ENCODE measurements at places on chromosomes 7 and 10.

DNA sequence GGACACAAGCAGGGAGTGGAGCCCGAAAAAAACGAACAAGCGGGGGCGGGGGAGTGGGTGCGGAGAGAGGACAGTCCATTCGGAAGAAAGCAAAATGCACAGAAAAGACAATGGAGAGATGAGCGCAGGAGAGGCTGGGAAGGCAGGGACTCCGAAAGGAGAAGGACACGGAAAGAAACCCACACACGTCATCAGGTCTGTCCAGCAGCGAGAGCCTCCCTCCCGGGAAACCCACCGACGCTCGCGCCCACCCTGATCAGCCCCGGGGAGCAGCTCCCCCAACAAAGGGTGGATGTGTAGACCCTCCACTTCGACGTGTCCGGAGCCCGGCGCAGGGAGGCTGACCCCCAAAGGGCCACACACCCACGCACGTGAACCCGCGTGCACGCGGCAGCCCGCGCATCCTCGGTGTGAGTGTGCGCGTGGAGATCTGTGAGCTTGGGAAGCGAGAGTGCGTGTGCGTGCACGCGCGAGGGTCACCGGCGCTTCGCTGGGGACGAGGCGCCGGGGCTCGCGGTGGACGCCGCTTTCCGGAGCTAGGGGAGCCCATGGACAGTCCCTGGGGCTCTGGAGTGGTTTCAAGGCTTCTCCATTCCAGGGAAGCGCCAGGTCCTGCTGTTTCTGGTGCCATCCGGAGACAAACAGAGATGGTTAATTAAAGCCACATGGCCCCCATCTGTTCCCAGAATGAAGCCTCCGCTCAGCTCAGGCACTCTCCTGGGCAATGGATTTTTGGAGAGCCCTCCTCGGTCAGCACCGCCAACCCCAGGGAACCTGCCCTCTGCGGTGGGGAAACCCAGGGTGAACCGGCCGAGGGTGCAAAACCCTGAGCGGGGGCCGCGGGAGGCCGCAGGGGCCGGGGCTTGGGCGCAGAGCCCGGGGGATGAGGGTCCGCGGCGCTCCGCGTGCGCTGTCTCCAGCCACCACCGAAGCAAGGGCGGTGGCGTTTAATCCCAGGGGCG is 916 bp downstream of the LAMB1 start:
- DNase-seq: no peak

GRCh38 chr10:23754179-23754578 is 315.3 kb downstream of the OTUD1 start:
- DNase-seq: no peak

- DNase-seq: no peak
Observed at GRCh38 chr7:131330299-131330698, 2.6 kb downstream of the MKLN1 start.

- no peak for DNase-seq
Observed at GRCh38 chr7:55594870-55595269, 22.6 kb upstream of the VOPP1 start.

DNA sequence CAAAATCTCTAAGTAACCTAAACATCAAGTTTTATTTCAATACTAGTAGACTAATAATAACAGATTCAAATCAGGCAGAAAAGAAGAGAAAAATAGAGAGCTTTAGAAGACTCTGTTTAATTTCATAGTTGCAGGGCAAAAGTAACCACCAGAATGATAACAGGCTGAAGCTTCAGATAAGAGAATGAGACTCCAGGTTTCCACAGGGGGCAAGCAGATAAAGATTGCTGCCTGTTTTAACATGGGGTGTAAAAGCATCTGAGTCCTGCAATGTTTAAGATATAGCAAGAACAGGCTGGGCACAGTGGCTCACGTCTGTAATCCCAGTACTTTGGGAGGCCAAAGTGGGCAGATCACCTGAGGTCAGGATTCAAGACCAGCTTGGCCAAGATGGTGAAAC is 11.0 kb downstream of the CROT start:
- DNase-seq: no peak

DNA sequence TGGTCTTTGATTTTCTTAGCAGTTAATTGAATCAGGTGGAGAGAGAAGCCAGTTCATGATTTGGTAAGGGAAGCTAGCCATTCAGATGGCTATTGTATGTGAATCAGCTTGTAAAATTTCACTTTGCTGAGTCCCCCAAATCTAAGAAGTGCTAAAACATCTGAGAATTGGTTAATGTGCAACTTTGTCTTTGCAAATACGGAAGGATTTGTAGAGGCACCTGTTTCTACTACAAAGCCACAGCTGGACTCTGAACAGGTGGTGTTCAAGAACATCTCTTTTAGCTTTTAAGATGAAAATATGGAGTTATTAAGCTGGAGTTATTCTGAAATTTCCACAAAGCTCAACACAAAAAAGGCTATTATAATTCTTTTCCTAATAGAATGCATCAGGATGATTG is 132.6 kb downstream of the VPS50 start:
- no peak for DNase-seq

- no peak for DNase-seq
Observed at GRCh38 chr10:112275512-112276245, 7.5 kb upstream of the TECTB start.

DNA sequence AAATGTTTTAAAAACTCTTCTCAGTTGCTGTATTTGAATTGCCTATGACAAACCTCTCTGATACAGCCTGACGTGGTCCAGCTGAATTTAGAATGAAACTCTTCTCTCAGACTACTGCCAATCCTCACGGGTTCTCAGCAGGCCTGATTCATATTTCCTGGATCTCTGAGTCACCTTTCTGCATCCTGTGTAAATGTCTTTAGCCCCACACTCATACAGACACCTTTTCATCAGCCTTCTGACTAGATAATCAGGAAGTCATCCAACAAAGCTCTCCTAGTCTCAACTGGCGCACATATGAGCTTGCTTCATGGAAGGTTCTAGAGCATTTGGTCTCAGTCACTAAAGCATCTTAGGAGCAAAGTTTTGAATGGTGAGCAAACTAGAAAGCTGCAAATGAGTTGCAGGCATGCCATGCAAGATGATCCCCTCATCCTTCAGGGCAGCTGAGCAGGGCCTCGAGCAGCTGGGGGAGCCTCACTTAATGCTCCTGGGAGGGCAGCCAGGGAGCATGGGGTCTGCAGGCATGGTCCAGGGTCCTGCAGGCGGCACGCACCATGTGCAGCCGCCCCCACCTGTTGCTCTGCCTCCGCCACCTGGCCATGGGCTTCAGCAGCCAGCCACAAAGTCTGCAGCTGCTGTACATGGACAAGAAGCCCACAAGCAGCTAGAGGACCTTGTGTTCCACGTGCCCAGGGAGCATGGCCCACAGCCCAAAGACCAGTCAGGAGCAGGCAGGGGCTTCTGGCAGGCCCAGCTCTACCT is 182.8 kb downstream of the ARHGAP12 start:
- no peak for DNase-seq

DNA sequence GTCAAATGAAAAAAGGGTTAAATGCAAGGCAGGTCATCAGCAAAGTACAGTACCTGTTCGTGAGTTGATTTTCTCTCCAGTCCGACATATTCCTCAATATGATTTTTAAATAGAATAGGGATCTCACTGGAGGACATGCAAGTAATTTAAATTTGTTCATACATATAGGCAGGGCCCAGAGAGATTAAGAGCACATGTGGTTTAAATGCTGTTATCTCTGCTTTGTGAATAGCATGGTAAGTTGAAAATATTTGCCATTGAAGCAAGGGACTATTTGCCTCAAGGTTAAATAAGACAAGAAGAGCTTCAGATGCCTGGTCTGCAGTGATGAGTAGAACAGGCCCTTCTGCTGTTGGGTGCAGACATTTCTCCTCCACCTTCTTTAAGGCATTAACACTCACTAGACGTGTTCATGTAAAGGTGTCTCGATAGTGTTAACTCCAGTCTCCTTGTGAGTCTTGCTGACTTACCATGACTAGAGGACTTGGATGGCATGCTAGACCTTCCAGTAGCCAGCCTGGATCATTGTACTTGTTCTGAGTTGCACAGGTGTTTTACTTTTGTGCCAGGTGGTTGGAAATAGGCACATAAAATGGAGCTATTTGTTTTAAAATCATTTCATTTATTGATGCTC is 15.6 kb upstream of the AKR1C3 start:
- DNase-seq: no peak

DNA sequence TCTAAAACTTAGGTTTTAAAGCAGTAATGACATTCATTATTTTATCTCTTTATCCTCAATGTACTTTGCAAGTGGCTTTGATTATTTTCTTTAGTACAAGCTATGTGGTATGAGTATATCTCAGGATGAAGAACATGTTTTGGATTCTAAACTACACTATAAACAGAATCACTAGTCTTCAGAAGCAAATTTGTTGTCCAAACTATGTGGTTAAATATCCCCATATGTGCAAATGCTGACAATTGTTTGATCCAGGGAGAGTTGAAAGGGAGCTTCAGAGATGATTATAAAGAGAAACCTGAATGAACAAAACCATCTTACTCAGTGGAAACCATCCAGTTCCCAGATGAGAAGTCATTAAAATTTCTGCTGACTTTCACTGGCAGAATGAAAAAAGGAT is 179.3 kb downstream of the MDFIC start:
- no peak for DNase-seq

GRCh38 chr10:103884681-103885139 is 29.3 kb upstream of the SH3PXD2A start:
- DNase-seq: no peak

- no peak for DNase-seq
Observed at GRCh38 chr10:111017098-111017497, 59.7 kb upstream of the ADRA2A start.

GRCh38 chr7:22589641-22590201 is 89.7 kb upstream of the STEAP1B start:
- no peak for DNase-seq

DNA sequence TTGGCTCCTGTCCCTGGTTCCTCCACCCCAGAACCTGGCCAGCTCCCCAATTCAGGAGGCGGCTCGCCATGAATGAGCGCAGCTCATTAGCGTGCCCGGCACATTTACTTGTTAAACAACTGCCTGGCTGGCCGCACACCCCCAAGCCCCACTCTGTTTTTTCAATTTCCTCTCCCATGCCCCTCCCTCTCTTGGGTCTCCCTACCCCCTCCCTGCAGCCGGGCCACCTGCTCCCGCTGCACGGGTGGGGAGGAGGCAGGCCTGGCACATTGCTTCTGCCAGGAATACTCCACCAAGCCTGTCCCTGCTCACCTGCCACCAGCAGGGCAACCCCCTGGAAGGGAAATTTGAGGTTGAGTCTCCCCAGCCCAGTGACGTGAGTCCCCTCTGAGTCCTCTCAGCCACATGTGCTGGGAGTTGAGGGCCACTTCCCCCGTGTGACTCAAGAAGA is 2.5 kb upstream of the SLIT1 start:
- no peak for DNase-seq

- no peak for DNase-seq
Observed at GRCh38 chr7:137354961-137355360, 11.4 kb upstream of the PTN start.

- DNase-seq: no peak
Observed at GRCh38 chr7:15309872-15310271, 251.9 kb downstream of the AGMO start.

DNA sequence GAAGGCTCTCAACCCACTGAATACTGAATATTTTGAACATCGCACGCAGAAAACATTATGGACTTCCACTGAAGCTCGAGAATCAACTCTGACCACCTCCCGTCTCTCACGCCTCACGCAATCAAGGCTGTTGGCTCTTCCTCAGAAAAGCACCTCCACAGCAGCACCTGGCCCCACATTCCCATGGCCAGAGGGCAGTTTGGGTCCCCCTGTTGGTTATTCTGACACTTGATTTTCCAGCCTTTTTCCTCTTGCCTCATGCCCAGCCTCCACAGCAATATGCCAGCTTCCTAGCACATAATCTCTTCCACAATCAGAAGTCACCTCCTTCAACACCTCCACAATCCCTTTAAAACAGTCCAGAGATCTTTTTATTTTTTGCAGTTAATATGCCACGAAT is 55.9 kb downstream of the SVOPL start:
- DNase-seq: no peak

- peak; percentile 24 for DNase-seq
Observed at GRCh38 chr10:3787016-3787400, 2.0 kb upstream of the KLF6 start.

DNA sequence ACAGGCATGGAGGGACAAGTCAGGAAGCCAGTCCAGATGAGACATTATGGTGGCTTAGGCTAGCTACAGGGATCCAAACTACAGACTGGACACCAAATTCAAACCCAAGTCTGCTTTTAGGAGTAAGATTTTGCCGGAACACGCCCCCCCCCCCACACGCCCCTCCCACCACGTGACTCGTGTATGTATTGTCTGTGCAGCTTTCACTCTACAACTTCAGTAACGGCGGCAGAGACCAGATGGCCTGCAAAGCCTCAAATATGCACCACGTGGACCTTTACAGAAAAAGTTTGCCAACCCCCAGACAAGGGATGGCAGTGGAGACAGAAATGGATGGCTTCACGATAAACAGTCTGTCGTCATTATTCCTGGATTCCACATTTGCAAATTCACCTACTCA is 14.5 kb downstream of the HIPK2 start:
- no peak for DNase-seq

- DNase-seq: no peak
Observed at GRCh38 chr7:114554781-114555537, 140.3 kb downstream of the FOXP2 start.

GRCh38 chr7:97871659-97872024 is 566 bp downstream of the ASNS start:
- no peak for DNase-seq

DNA sequence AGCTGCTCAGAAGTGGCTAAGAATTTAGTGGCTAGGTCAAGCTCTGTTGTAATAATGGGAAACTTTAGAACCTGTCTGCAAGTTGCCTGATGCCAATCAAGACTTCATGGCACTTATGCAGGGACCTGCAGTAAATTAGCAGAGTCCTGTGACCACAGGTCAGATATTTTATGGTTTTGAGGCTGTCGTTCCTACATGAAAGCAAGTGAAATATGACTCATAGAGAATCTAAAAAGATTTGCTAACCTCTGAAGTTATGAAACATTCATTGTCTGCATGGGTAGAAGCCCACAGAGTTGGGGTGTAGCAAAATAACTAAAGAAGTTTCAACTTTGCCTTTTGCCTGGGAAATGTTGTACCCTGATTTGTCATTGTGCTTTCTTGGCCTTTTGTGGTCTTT is 32.3 kb downstream of the SLC39A12 start:
- DNase-seq: no peak

DNA sequence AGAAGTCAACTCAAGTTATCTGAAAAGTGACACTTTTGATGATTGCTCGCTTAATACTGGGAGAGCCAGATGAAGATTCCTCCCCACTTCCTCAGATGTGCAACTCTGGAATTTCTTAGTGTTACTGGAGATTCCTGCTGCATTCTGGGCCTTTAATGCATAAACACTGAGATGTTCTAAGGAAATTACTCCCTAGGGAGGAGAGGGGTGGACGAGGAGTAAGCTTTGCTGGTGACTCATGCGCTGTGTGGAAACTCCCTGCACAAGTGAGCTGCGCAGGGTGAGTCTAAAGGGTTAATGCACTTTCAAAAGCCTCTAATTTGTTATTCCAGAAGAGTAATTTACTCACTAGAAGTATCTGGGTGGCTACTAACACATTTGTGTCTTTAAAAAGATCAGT is 46.3 kb downstream of the EGFR start:
- DNase-seq: no peak

Measured in CD4-positive, alpha-beta T cell treated with Interleukin-1 beta for 1 hour (primary cell).